ENCODE measurements at places on chromosomes 7 and 10. TPM values are rescaled to one million over a fixed set of nuclear protein-coding genes. Genes with fewer than 3 reads are reported as not detected.
A peak's percentile ranks its signal among the peaks of the same experiment; 100 is the strongest.

DNA sequence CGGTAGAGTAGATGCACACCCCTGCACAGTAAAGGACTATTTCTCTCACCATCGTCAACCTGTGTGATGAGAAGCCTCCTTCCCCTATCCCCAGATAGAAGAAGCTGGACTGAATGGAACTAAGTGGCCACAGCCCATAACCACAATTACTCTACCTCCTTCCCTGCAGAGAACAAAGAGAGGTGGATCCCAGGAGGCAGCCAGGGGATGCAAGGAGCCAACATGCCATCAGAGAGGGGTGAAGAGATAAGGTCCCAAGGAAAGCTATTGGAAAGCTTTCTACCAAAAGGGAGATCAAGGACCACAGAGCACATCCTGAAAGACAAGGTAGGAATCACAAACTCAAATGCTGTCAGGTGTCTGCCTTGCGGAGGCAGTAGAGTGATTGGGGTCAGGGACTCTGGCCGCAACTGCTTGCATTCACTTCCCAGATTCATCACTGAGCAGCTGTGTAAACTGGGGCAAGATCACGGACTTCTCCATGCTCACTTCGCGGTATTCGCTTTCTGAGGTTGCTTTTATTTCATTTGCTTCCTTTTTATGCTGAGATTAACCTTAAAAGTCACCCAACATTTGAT lies 81.6 kb upstream of the MYO3A start:
- DNase-seq = no peak

DNA sequence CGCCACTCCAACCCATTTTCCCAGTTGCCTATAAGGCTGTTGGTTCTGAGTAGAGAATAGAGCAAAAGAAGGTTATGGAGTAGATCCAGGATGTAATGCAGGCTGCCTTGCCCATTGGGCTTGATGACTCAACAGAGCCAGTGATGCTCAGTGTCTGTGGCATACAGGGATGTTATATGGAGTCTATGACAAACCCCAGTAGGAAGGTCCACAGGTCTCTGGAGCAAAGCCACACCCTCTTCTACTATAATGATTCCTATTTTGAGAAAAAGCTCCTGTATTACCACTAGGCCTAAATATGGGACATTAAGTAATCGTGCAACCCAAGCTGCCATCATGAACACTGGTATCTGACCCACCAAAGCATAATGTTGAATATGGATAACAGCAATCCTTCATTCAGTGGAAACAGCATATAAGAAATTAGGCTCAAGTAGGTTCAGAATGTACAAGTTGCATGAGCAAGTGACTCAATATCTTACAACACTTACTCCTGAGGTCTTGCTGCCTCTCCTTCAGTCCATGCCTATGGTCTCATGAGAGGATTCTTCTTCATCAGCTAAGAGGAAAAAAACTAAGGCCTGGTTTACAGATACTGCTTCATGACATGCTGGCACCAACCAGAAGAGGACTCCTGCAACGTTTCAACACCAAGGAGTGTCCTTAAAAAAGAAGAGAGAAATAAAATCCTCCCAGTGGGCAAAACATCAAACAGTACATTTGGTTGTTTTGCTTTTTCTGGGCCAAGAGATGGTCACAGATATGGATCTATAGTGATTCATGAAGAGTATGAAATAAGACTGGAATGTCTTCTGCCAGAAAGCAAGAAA lies 14.8 kb upstream of the FHIP2A start:
- no peak for DNase-seq

DNA sequence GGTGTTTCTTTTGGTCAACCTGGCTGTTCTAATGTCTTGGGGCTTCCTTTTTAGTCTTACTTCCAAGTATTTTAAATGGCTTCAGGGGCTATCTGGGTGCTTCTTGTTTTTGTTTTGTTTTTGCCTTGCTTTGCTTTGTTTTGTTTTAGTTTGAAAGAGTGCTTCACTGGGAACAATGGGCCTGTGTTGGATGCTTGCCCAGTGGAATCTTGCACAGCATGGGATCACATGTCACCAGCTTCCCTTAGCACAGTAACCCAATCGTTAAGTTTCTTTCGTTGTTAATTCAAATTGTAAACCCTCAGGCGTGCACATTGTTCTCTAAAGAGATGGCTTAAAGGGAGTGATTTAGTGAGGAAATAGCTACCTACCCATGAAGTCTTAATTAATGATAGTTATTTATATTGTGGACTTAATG lies 8.9 kb downstream of the COL17A1 start:
- DNase-seq = peak; percentile 36

The TMEM213 gene
- total RNA-seq = not detected

The SMKR1 gene
- 6.6 TPM for total RNA-seq

The TBC1D12 gene
- total RNA-seq = 22.3 TPM

The MGAM2 gene
- total RNA-seq = 0.51 TPM

The KLF14 gene
- total RNA-seq = not detected

DNA sequence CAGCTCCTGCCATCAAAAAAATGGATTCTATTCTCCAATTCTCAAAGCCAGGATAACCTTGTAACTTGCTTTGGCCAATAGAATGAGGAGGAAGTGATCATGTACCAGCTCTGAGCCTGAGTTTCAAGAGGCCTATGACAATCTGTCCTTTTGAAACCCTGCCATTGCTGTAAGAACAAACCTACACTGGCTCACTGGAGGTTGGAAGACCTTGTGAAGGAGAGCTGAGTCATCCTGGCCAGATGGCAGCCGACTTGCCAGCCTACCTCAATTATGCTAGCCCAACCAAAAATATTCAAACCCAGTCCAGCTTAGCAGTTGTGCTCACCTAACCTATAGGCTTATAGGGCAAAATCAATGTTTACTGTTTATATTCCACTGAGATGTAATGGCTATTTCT lies 93.0 kb downstream of the HGF start:
- DNase-seq = no peak

DNA sequence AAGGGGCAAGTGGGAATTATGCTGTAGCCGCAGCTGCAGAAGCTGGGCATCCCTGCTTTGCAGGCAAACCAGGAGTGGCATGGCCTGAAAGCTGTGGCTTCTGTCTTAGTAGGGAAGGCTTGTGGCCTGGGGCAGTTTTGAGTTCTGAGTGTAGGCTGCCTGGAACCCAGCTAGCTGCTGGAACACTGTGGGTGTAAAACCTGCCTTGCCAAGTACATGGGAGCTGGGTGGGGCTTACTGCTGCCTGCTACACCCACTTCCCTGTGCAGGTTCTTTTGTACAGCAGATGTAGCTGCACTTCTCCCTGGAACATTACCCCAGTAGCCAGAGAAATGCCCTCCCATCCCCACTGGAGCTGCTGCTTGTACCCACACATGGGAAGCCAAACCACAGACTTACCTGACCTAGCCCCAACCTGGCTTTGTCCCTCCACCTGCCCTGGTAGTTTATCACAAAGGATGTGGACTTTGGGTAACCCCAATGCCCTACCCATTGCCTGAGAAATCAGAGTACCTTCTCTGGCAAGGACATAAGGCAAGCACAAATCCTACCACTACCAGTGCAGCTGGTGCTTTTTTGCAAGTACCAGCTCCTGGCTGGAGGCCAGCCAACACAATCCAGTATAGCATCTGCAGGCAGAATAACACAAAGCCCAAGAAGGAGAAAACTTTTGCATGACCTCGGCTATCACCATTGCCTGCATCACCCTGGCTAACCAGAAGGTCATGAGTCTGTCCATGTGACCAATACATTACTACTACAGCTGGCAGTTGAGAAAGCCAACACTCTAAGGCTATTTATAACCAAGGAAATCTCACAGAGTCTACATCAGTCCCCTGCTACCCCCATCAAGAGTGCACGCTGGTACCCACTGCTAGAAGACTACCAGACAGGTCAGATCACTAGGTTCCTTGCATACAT lies 26.5 kb upstream of the PPP1R3A start:
- DNase-seq = no peak

- no peak for DNase-seq
These were observed 112.3 kb upstream of the FZD1 start for GRCh38 chr7:91151916-91152315.

The ZNF107 gene
- total RNA-seq = 9.0 TPM

- no peak for DNase-seq
These were observed 245.4 kb downstream of the AUTS2 start for GRCh38 chr7:69843653-69844052.

The CPN1 gene
- total RNA-seq = not detected

- no peak for DNase-seq
These were observed 56.0 kb upstream of the PIK3CG start for GRCh38 chr7:106808967-106809635.

GRCh38 chr7:150411606-150412005 lies 32.5 kb downstream of the ZNF775 start:
- DNase-seq = no peak

- no peak for DNase-seq
These were observed 93.7 kb downstream of the MDFIC start for GRCh38 chr7:115015619-115016018.

DNA sequence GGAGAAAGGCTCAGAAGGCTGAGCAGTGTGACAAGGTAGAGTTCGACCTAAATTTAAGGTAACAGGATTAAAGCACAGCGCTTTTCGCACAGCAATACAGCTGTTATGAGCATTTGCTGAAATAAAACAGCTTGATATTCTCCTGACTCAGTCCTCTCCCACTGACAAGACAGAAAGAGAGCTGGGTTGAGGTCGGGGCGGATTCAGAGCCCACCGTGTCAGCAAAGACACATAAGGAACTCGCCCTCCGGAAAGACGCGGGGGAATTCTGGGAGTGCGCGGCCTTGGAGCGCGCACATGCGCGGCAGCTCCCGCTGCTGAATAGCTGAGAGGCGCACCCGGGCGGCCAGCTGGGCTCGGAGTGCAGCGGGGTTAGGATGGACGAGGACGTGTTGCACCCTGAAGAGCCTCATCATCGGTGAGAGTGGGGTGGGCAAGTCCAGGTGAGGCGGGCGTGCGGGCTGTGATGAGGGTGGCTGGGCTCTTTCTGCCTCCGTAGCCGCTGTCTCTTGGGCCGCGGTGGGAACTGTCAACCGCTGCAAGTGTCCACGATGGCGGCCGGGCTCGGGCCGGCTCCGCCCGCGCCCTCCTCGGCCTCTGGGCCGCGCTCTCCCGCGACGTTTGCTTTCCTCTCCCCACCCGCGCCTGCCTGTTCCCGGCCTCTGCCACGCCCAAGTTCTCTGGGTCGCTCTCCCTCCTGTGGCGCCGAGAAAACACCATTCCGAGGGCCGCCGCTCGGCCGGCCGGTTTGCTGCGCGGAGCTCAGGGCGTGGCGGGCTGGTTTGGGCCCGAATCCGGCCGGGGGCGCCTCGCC lies 120.6 kb downstream of the LYZL1 start:
- peak; percentile 66 for DNase-seq

The SAMD9L gene
- total RNA-seq = 6.2 TPM

GRCh38 chr10:3357737-3358136 lies 185.2 kb upstream of the PITRM1 start:
- no peak for DNase-seq

- no peak for DNase-seq
These were observed 118.9 kb downstream of the OTUD1 start for GRCh38 chr10:23557777-23558176.

The CUEDC2 gene
- total RNA-seq = 70.2 TPM

- no peak for DNase-seq
These were observed 27.1 kb downstream of the PCGF5 start for GRCh38 chr10:91247360-91248111.

The PROSER2 gene
- 24.7 TPM for total RNA-seq

DNA sequence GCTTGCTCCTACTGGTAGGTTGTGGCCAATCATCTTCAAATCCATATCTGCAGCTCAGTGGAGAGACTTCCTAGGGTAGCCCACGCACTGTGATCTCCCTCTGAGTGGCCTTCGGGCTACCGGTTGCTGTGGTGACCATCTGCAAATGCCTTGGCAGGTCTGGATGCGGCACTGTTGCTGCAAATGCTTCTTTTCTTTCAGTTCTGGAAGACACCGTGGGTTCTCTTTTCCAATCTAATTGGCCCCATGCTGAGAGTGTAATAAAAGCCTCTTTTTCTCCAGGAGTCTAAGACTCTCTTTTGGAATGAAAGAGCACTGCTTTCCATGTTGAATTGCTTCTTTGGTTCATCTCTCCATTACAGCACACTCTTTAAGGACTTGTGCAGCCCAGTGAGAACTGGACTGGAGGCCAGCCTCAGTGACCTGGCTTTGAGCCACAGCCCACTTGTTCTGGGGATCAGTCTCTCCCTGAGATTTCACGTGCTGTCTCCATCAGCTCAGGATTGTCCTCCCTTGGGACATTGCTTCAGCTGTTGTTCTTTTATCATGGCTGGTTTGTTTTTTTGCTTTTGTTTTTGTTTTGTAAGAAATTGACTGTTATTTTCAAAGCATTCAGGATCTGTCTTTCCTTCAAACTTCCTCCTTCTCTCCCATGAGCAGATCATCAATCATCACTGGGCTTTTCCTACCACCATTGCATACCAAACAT lies 286.6 kb downstream of the BMPER start:
- DNase-seq = no peak

DNA sequence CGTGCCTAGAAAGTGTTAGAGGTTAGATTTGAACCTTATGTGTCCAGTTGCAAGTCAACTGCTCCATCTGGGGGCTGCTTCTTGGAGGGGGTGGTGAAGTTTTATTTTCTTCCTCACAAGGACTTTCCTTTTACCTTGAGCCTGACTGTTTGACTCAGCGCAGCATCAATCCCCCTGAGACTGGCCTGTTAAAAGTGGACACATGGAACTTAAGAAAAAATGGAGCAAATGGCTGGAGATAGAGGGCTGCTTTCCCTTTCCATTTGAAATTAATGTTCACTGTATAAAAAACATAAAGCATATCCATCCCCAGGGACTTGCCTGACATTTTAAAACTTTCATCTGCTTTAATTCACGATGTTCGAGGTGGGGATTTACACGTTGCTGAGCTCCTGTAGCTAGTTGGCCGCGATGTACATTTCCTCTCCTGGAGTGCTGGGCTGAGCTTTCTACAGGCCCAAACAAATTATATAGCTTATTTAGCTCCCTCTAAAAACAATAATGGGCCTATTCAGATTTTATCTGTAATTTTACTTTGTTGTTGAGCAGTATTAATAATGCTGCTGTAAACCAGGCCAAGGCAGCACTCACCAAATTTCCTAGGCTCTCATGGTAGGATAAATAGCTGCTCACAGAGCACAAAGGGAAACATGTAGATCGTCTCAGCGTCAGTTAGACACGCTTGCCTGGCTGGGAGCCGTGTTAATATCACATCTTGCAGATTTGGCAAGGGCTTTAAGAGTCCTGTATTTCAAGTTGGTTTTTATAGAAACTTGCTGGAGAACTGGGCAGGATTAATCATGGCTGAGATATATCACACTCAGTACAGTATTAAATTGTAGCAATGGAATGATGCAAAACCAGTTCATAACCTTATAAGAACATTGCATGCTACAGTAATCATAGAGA lies 251.5 kb downstream of the LRMDA start:
- peak; percentile 59 for DNase-seq

DNA sequence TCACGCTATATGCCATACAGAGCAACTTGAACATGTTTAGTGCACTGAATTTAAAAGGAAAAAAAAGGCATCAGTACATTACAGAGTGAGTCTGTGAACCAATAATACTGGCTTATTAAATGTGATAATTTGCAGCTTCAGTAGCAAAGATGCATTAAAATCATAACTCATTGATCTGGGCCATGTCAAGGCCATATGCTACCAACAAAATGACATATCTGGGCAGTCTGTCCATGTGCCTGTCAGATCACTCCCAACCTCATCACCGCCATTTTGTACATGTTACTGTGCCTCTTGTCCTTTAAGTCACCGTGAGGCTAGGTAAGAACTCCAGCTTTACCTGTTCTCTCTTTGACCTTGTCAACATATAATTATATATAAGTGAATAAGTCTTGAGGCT lies 307.4 kb upstream of the LRGUK start:
- no peak for DNase-seq

The IKZF1 gene
- 7.7 TPM for total RNA-seq

- DNase-seq = peak; percentile 32
These were observed 18.3 kb downstream of the WDR91 start for GRCh38 chr7:135192914-135193536.

The FXYD4 gene
- total RNA-seq = not detected

The PAX4 gene
- total RNA-seq = not detected
